ENCODE measurements at places on chromosomes 3 and 15.

DNA sequence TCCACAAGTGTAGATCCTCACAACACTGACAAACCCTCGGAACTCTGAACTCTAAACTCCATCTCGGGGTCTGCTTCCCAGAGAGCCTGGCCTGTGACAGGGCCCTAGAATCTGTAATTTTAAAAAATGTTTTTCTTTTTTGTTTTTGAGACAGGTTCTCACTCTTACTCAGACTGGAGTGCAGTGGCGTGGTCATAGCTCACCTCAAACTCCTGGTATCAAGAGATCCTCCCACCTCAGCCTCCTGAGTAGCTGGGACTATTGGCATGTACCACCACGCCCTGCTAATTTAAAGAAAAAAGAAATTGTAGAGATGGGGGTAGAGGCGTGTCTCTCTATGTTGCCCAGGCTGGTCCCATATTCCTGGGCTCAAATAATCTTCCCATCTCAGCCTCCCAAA, 26.2 kb downstream of the CRABP1 start:
- DNase-seq = no peak

- no peak for DNase-seq
Measured at GRCh38 chr3:67450153-67450552, 204.3 kb downstream of the SUCLG2 start.

DNA sequence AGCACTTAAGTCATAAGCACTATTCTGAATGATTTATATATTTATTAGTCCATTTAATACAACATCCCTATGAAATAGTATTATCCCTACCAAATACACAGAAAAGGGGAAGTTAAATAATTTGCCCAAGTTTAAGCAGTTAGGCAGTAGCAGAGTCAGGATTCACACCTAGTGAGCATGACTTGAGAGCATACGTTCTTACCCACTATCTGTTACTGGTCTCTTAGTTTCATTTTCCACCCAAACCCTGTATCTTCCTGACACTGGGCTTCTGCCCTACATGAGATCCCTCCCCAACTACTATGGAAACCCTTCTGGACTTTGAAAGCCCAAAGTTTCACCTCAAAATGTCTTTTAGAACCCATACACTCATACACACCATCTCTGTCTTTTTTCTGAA, 4.4 kb upstream of the ATOSA start:
- DNase-seq = no peak

GRCh38 chr3:76991165-76991564, 48.7 kb upstream of the ROBO2 start:
- peak; percentile 84 for DNase-seq
